Stimulated activated CD8-positive, alpha-beta memory T cell treated with anti-CD3 and anti-CD28 coated beads, Interleukin-4, amount 100 ng/mL, for 48 hours (primary cell): ENCODE measurements at places on chromosomes 13 and 19.

- DNase-seq = no peak
Measured at GRCh38 chr19:11401808-11402543, 17.1 kb downstream of the RGL3 start.

DNA sequence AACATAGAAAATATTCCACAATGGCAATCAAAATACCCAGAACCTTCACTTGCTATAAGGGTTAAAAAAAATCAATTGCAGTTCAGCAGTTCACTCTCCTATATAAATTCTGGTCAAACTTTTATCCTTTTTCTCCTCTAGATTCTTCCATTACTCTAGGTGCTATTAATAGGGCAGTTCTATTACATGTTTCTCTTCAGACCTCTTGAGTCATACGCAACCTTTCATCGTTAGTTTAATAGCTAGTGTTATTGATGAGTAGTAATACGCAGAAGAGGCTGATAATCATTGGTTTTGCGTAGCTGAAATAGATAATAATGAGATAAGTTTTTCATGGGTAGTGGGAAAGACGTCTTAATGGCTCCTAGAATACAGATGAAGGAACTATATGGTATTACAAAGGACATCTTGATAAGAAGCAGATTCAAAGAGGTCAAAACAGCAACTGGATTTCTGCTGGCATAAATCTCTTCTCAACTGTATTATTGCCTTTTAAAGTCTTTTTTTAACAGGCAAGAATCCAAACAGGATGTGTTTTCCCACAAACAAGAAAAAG is 118.3 kb upstream of the STARD13 start:
- no peak for DNase-seq

DNA sequence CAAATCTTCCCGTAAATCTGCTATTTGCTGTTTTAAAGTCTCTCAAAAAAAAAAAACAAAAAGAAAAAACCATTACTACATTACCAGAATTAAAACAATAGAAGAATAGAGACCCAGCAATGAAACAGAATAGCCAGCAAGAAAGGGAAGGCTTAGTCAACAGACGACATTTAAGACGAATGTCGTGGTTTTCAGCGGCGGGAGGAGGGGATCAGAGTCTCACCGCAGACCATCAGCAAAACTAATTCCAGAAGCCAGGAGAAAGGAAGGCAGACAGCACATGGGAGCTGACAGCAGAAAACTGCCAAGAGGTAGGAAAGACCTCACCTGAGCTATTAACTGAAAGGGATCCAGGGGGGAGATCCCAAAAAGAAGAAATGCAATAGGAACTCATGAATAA is 128.9 kb downstream of the RNF17 start:
- no peak for DNase-seq

DNA sequence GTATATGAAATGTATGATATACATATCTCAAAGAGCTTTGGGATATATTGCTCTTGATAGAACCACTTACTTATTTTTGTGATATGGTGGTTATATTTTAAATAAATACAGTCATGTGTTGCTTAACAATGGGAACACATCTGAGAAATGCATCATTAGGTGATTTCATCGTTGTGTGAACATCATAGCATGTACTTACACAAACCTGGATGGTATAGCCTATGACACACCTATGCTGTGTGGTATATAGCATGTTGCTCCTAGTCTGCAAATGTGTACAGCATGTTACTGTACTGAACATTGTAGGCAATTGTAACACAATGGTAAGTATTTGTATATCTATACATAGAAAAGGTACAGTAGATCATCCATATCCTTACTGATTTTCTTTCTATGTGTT is 7.7 kb downstream of the RB1 start:
- no peak for DNase-seq

DNA sequence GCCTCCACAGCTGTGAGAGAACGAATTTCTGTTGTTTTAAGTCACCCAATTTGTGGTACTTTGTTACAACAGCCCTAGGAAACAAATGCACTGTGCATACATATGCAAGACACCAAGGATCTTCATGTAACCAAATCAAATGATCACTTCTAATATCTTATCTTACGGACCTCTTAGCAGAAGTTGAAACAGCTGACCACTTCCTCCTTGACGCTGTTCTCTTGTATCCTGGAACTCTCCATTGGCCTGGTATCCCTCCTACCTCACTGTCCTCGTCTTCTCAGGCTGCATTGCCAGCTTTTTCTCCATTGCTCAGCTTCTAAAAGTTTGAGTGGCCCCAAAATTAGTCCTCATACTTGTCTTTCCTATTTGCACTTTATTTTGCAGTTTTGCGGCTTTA is 200.4 kb downstream of the DLEU7 start:
- DNase-seq = no peak

DNA sequence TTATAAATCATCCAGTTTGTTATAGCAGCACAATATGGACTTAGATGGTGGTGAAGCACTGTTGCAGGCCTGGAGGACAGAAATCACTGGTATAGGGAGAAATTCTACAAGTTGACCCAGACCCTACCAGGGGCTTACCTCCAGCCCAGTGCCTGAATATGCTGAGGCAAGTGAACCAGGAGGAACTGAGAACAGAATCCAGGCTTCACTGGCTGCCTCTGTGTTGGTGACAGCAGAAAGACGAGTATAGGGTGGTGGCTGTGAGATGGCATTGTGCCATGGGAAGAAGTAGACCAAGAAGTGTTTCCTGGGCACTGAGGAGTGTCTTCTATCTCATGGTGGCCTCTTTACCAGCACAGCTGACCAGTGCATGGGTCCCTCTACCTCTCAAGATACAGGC is 15.9 kb upstream of the EID2 start:
- DNase-seq = no peak

- peak; percentile 38 for DNase-seq
Measured at GRCh38 chr19:43639519-43640423, at the start of gene CADM4. Gene CADM4, minus strand, starts transcription at chr19:43639850. Its CDS starts 60 bp downstream, at chr19:43639790.

- DNase-seq = no peak
Measured at GRCh38 chr13:42418184-42418583, 146.2 kb downstream of the AKAP11 start.

DNA sequence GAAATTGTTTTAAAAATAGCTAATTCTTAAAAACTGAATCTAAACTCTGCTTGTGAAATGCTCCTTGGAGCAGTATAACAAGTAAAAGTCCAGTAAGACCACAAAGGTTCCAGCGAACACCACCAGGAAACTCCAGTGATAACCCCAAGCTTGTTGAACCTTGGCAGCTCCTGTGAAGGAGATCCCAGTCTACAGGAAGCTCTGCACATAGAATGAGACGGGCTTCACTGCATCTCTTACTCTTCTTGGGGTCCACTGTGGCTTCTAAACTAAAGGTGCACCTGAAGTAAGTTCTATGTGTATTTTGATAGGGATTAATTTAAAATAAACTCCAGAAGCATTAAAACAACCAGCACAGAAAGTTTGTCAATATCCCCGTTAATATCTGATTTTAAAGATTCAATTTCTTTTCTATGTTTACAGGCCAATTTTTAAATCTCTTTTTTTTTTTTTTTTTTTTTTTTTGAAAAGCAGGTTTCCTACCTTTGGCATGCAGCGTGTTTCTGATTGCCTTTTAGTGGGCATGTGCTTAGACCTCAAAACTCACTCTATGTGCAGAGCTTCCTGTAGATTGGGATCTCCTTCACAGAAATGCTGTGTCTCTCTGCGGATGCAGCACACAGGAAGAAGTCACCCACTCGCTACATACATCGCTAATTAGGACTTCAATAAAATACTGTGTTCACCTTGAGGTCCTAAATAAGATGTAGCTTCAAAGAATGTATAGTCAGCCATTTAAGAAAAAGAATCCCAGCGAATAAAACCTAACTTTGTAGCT is 508.5 kb downstream of the KLF12 start:
- no peak for DNase-seq

GRCh38 chr19:48881741-48882657 is 9.8 kb downstream of the PPP1R15A start:
- peak; percentile 38 for DNase-seq

DNA sequence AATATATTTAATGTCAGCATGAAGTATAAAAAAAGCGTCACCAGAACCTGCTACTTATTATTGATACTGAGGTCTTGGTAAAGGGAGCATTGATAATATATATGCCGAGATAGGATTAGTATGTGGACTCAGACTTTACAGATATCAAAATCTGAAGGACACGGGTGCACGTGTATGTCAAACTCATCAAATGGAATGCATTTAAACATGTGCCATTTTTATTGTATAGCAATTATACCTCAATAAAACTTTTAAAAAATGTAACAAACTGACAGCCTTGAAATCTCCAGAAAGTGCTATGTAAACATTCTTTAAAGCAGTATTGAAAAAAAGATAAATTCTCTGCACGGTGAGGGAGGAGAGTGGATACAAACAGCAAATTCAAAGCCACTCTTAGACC is 157.9 kb downstream of the RNF17 start:
- no peak for DNase-seq

GRCh38 chr19:7987114-7987768 is 18.2 kb downstream of the ELAVL1 start:
- no peak for DNase-seq
